ENCODE measurements at places on chromosomes 16 and 17.
A peak's percentile ranks its signal among the peaks of the same experiment; 100 is the strongest.

- DNase-seq = no peak
Measured at GRCh38 chr17:15912416-15912955, 32.4 kb upstream of the ADORA2B start.

GRCh38 chr16:74725651-74726455, 25.2 kb upstream of the MLKL start:
- DNase-seq = no peak

GRCh38 chr17:74431568-74432423, at the start of gene GPRC5C:
TSS of gene GPRC5C (plus strand) at chr17:74432088. CDS start at chr17:74439777, 7,689 bp downstream.
- DNase-seq = no peak

DNA sequence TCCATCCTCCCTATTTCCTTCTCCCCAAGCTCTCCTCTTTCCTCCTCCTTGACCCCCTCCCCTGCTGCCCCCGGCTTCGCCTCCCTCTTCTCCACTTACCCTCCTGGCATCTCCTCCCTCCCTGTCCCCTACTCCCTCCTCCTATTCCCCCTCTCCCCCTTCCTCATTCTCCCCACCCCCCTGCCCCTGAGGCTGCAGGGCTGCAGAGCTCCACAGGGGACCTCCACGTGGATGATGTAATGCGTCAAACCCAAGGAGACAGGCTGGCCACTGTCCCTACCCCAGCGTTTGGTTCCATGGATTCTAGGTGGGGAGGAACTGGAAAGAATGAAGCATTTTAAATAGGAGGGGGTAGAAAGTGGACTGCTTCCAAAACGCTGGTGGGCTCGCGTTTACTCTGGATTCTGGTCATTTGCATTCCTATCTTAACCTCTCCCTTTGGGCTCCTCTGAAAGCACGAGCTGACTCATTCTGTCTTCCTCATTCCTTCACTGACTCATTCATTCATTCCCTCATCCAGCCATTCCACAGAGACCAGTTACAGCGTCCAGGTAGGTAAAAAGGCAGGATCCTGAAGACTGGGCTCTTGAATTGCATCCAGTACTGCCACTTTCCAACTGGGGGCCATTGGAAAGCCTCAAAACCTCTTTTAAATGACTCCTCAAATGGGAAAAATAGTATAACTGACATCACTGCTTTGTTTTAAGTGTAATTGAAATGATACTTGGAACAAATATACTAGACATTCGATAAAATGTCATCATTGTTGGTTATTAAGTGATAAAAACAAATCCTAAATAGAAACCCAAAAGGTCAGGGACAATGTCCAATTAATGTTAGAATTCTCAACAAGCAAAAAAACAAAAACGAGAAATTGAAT, 943 bp upstream of the COTL1 start:
- DNase-seq = peak; percentile 79

DNA sequence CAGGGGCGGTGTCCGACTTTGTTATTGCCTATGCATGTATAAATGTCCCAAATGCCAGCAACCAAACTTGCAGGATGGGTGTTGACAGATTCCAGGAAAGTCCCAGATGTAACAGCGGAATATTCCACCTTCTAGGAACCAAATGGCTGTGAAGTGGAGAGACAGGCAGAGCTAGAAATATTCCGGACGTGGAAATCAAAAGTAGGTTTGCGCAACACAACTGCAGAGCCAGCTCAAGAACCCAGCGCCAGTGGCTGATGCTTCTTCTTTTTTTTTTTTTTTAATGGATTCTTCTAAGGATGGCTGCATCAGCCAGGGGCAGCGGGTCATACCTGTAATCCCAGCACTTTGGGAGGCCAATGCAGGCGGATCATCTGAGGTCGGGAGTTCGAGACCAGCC, 601.7 kb downstream of the MAF start:
- DNase-seq = no peak

- DNase-seq = no peak
Measured at GRCh38 chr17:78432226-78433012, 54.0 kb downstream of the PGS1 start.

GRCh38 chr16:86789621-86790051, 211.3 kb downstream of the FOXL1 start:
- DNase-seq = no peak

DNA sequence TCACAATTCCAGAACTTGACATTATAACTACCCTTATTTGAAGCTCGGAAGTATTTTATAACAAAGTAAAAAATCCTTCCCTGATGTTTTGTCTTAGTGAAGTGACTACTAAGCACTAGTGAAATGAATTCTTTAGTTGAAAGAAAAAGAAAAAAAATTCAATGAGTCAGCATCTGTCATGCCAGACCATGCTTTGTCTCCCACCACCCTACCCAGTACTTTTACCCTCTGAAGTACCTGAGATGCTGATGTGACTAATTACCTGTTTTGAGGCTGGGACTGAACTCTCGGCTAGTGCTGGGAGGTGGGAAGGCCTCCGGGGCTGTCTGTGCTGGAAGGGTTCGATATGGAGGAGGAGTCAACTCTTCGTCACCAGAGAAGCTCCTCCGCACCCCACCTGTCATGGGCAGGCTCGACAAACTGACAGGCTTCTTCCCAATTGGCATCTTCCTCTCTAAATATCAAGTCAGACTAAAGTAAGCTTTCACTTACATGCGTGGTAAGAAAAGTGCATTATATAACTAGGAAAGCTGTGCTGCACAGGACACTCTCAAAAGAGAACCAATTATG, 19.6 kb downstream of the NME2 start:
- no peak for DNase-seq

- no peak for DNase-seq
Measured at GRCh38 chr16:4316864-4317531, 1.1 kb downstream of the GLIS2 start.

DNA sequence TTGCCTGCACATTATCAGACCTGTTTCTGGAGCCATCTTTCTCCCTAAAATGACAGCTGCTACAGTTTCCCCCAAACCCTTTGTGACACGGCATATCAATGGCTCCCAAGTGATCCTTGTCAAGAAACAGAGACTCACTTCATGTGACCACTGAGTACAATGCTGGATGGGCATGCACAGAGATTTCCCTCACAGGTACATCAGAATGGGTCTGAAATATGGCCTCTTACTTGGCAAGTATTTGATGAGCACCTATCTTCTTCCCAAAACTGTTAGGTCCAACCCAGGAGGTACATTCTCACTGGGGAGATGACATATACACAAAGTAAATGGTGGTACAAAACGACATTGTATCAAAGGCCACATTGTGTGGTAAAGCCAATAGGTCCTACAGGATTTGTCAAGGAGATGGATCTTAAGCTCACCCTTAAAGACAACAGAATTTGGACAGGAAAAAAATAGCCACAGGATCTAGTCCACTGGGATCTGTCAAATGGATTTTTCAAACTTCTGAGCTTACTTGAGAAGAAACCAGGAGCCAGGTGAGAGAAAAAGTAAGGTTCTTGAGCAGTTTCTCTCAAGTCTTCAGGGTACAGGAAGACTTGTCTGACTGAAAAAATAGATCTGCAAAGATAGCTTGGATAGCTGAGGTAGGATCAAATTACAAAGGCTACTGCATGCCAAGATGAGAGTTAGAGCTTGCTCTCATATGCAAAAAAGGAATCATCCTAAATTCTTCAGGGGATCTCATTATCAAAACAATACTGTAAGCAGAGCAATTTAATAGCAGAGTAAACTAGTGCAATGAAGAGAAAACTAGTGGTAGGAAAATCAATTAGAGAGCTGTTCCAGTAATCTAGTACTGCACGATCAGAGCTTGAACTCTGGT, 28.8 kb downstream of the RNF43 start:
- DNase-seq = no peak

DNA sequence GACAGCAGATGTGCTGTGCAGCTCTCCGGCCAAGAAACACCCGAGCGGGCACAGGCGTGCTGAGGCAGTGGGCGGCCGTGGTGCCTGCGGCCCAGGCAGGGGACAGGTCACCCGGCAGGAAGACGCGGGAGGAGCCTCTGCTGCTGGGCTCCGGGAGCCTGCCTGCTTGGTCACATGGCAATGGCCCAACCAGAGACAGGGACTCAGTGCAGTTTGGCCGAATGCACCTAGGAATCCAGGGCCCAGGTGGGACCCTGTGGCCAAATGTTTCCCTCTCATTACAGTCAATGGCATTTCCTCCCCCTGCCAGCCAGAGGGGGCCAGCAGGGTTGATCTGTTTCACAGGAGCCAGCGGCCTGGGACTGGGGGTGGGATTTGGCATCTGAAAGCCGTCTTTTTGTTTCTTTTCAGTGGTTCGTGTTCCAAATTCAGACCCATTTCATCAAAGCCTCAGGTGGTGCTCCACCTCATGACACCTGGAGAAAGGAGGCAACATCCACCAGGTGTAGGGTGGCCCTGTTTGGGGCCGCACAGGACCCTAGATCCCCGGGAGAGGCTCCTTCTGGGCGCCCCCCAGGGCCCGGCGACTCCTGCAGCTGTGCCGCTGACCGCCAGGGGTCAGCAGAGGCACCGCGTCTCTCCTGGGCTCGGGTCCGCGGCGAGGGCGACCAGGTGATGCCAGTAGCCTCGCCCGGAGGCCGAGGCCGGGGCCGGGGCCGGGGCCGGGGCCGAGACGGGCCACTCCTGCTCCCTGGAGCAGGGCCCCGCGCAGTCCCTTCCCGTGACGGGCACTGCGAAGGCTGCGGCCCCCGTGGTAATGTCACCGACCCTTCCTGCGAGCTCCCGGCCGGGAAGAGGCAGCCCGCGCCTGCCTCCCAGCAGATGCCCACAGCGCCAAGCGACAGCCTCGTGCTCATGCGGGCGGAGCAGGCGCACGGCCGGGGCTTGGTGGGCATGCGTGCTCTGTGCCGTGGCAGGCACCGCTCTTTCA, 118.5 kb downstream of the C16orf78 start:
- DNase-seq = peak; percentile 0

DNA sequence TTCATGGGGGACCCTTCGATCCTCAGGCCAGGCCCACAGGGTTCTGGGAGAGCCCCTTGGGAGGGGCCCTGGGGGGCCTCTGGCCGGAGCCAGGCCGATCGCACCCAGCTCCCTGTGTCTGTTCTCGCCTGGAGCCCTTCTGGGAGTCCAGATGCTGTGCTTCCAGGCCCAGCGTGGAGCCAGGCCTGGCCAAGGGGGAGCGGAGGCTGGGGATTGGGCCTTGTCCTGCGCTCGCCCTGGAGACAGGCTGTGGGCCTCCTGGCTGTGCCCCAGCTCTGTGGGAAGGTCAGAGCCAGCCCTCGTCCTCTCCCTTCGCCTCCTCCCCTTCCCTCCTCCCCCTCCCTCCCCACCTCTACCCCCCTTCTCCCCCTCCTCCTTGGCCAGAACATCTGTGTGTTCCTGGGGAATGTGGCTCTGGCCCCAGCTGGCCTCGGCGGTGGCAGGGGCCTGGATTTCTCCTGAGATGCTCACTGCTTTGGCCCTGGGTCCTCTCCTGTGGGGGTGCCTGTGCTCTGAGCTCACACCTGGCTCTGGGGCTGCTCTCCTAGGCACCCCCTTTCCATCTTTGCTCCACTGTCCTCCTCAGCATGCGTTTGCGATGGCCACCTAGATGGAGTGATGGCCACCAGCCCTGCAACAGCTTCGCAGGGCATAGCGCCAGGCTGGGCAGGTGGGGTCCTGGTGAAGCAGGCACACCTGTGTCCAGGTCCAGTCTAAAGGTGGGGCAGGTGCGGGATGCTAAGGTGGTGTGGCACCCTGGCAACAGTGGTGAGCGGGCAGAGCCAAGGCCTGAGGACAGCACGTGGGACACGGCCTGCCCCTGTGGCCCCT, 90.6 kb upstream of the CIBAR2 start:
- DNase-seq = no peak

- no peak for DNase-seq
Measured at GRCh38 chr17:81573794-81574642, 21.9 kb upstream of the FAAP100 start.

GRCh38 chr17:40695874-40696472, 7.6 kb downstream of the KRT24 start:
- no peak for DNase-seq

GRCh38 chr16:3012828-3013420, at the start of gene CLDN9:
TSS of gene CLDN9 (plus strand) at chr16:3012923. CDS start at chr16:3013363, 440 bp downstream.
- no peak for DNase-seq

DNA sequence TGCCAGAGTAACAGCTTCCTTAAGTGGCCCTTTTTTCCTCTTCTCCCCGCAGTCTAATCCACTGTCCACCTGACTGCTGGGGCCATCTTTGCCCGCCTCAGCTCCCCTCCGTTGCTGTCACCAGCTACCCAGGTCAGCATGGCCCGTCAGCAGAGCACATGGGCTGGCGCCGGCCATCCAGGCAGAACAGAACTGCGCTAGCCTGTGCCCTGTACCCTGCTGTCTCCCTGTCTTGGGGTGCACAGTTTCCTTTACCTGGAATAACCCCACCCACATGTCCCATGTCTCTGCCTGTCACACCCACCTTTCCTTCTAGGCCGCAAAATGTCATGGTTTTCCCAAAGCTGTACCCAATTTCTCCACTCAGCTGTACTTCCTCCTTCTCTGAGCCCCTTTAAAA, 55.7 kb downstream of the GNAO1 start:
- no peak for DNase-seq

DNA sequence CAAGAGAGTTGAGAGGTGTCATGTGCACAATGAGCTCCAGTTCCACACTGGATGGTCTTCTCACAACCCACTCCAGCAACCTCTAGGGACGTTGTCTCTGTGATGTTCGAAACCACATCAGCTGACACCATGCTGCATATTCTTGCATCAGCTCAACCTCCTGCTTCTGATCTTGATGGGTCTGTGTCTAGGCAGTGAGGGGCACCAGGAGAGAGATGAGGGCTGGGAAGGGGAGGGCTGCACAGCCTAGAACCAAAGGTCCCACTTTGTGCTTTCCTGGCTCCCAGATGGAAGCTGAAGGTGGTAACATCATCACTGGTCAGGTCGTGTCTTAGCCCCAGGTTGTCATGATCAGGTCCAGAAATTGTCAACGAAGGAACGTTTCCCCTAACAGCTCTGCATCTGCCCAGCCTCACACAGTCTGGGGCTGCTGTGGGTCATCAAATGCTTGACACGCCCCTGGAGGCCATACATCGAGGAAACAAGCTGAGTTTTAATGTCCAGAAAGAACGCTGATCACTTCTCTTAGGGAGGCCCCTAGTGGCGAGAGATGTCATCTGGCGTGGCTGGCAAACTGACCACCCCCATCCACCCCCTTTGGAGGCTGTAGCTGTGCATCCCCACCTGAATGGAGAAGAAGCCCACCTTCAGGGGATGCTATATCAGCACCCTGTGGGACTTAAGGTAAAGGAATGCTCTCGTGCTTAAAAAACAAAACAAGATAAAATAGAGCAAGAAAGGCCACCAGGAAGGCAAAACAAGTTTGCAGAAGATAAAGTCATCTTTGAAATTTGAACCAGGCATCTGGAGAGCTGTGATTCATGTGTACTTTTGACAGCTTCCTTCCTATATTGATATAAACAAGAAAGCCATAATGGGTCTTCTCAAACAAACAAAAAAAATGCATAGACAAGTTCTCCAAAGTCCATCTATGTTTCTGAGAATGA, 58.3 kb downstream of the WIPI1 start:
- DNase-seq = peak; percentile 82

- peak; percentile 85 for DNase-seq
Measured at GRCh38 chr16:47392081-47392480, 68.8 kb downstream of the ITFG1 start.

GRCh38 chr17:82929676-82930042, 89.8 kb upstream of the ZNF750 start:
- DNase-seq = no peak

Measured in OCI-M1 (cell line).